ENCODE measurements at places on chromosomes 4 and X.

DNA sequence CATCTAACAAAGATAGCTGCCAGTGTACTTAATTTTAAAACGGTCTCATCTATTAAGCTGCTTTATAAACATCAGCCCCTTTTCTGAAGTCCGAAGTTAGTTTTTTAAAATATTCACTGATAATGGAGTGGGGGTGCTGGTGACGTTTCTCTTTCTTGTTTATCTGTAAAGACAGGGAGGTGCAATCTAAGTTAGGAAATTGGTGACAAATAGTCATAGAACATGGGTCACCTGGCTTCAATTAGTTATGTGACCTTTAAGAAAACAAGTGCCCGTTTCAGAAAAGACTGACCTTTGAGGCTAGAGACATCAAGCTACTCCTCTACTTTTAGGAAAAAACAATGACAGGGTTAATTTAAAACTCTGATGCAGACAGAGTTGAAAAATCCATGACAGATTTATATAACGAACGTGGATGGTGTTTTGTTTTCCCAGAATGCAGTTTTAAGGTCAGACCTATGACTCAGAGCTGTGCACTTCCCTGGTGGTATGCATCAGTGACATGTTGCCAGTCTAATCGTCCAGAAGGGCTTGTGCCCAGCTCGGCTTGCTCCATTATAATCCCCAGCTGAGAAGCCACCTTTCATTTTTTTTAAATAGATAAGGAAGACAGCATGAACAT lies 38.2 kb downstream of the FHL1 start:
- no peak for DNase-seq

GRCh38 chr4:155592179-155592937 lies 74.3 kb upstream of the GUCY1A1 start:
- no peak for DNase-seq

- DNase-seq = no peak
Measured at GRCh38 chr4:151760002-151760401, 805 bp downstream of the GATB start.

DNA sequence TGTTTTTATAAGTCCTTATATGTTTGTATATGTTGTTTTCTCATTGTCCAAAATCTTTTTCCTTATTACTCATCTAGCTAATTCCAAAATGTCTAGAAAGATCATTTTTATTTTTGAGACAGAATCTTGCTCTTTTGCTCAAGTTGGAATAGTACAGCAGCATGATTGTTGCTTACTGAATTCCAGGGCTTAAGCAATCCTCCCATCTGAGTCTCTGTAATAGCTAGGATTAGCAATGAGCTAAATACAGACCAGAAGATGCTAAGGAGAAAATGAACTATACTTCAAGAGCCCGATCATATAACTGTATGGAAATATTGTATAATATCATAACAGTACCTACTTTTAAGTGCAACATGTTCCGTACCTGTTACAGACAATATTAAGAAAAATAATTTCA lies 1027.0 kb downstream of the STIM2 start:
- no peak for DNase-seq

DNA sequence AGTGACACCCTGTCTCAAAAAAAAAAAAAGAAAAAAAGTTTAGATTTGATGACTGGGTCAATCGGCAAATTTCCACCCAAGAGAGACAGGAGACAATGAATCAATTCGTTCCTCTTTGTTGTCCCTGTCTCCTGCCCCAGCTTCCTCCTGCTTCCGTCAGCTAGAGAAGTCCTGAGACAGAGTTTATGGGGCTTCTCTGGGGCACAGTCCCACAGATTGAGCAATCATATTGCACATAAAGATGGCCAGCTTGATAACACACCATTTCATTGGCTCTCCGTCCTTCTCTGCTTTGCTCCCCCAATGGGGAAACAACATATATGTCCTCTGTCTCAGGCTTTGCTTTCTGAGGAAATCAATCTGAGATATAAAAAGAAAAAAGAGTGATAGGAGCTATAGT lies 78.4 kb upstream of the FUNDC1 start:
- no peak for DNase-seq

DNA sequence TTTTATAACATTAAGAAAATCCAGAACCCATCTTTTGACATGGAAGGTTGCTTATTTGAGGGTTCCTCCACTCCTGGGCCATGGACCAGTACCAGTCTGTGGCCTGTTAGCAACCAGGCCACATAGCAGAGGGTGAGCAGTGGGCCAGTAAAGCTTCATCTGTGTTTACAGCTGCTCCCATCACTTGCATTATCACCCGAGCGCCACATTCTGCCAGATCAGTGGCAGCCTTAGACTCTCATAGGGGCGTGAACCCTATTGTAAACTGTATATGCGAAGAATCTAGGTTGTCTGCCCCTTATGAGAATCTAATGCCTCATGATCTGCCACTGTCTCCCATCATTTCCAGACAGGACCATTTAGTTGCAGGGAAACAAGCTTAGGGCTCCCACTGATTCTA lies 58.6 kb downstream of the NDST4 start:
- no peak for DNase-seq

- DNase-seq = no peak
Measured at GRCh38 chr4:92014067-92014466, 289.7 kb upstream of the GRID2 start.

DNA sequence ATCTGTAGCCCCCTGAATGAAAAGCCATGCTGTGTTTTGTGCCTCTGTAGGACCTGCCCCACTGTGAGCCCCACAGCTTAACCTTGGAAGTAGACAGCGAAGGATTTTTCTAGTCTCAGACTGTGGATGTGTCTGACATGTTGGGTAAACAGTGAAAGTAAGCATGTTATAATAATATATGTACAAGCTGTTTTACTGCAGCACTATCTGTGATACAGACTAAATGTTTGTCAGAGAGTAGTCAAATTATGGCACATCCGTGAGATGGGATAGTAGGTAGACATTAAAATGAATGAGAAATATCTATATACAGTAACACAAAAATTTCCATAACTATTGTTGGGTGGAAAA lies 381.2 kb upstream of the NR3C2 start:
- no peak for DNase-seq

DNA sequence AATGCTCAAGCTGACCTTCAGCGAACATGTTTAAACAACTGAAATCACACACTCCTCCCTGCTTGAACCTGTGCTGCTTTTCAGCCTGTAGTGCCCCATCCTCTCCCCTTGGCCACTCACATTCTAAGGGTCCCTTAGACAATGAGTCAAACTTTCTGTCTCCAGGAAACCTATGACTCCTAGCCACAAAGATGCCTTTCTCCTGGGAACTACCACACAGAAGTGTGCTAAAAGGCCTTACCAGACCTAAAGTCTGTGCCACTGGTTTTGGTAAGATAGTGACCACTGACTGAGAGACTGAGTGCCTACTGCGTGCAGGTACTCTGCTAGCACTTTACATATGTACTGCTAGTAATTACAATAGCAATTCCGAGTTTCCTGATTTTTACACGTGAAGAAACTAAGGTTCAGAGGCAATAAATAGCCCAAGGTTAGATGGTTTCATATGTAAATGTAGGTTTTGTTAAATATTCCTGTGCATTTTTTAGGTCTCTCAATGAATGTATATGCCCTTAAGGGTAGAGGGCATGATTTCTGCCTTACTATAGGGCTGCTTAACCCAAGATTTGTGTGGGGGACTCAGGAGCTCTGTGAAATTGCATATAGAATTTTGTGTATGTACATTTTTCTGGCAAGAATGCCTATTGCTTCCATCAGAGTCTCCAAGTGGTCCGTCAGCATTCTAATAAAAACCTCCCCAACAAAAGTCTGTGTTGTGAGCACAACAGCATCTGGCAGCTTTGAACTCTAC lies 71.1 kb downstream of the NSG1 start:
- no peak for DNase-seq

DNA sequence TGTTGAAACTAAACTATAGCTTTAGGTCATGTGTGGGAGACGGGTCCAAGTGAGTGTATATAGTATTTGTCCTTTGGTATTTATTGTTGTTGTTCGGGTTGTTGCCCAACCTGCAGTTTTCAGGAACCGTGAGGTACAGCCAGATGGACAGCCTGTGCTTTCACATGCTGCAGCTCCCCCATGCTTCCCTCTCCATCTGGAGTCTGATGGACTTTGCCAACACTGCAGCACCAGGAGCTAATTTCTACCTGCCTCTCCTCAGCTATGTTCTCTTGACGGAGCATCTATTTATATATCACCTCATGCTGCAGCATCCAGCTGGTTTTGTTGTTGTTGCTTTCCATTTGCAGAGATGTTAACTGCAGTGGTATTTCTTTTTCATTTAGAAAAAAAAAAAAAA lies 80.1 kb downstream of the TLL1 start:
- DNase-seq = no peak

- no peak for DNase-seq
Measured at GRCh38 chrX:73913580-73913979, 350.6 kb downstream of the CHIC1 start.

DNA sequence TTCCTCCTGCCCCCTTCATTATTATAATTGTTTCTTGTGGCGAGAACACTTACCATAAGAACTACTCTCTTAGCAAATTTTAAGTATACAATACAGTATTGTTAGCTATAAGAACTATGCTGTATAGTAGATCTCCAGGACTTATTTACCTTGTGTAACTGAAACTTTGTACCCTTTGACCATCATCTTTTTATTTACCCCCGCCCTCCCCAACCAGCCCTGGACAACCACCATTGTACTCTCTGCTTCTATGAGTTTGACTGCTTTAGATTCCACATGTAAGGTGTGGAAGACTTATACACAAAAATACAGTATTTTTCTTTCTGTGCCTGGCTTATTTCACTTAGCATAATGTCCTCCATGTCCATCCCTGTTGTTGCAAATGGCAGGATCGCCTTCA lies 161.1 kb downstream of the PHF8 start:
- DNase-seq = no peak

DNA sequence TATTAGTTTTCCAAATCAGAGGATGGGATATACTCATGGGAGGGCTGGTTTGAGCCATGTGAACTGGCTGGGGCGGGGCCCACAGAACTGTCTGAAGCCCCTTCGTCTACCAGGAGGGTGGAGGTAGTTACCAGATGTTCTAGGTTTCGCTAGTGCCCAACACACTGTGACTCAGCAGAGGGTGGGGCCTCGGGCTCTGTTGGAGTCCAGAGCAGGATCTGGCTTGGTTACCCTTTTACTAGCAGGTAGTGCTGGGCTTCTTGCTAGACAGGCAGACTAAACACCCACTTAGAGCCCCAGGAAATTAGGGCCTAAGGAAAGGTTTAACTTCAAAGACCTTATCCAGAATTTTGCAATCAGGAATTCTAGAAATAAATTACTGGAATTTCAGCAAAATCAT lies 56.2 kb upstream of the CHRDL1 start:
- no peak for DNase-seq

DNA sequence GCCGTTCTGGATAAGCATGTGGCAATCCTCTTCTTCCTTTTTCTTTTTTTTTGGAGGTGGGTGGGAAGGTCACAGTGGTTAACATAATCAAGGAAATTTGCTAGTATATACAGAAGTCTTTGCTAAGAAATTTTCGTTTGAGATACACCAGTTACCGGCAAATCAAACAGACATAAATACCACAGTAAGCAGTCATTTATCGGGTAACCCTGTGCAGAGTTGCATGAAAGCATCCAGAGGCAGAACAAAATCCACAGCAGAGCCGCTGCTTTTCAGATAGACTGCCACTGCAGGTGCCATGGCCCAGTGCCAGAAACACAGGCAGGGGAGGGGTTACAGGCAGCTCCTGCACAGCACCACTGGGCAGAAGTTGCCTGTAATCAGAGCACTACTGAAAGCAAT lies 179.1 kb upstream of the MAB21L2 start:
- no peak for DNase-seq

GRCh38 chr4:2353222-2354107 lies 65.0 kb downstream of the ZFYVE28 start:
- DNase-seq = no peak

- no peak for DNase-seq
Measured at GRCh38 chr4:187565416-187565815, 430.2 kb upstream of the ZFP42 start.

- no peak for DNase-seq
Measured at GRCh38 chr4:118398226-118399090, 45.7 kb upstream of the PRSS12 start.

DNA sequence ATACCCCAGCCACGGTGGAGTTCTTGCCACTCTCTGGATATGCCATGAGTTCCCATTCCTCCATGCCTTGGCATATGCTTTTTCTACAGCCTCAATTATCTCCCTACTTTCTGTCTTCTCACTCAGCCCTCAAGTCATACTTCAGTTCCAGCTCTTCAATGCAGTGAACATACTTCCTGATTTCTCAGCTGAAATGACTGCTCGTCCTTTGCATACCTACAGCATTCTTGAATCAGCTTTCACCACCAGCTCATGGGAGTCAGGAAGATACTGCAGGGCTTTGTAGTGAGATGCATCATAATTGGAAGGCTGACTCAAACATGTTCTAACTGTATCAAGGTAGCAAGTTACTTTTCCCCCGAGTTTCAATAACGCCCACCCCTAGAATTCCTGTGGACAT lies 118.4 kb downstream of the APBB2 start:
- DNase-seq = no peak

GRCh38 chrX:18010253-18010652 lies 149.2 kb upstream of the RAI2 start:
- DNase-seq = no peak

DNA sequence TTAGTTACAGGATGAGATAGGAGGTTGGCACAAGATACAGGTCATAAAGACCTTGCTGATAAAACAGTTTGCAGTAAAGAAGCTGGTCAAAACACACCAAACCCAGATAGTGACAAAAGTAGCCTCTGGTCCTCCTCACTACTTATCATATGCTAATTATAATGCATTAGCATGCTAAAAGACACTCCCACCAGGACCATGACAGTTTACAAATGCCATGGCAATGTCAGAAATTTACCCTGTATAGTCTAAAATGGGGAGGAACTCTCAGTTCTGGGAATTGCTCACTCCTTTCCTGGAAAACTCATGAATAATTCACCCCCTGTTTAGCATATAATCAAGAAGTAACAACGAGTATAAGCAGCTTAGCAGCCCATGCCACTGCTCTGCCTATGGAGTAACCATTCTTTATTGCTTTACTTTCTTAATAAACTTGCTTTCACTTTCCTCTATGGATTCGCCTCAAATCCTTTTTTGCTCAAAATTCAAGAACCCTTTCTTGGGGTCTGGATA lies 1254.4 kb downstream of the PCDH7 start:
- DNase-seq = no peak

GRCh38 chrX:103782640-103783039 lies 6.0 kb downstream of the PLP1 start:
- no peak for DNase-seq
